ENCODE measurements at places on chromosomes 3 and 15.

DNA sequence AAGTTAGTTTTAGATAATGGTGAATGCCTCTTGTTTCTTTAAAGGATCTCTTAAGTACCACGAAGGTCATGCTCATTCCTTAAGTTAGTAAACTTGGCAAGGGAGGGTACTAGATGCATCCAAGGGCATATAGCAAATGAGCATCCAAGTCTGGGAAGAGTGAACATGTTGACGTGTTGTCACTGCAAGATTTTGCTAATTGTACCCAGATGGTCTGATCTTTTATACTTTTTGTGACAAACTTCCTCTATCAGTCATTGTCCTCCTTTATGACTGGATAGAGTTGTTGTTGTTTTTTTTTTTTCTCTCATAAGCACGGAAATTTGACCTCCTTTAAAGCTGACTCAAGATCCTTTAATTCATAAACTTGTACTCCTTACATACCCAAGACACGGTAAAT, 121.3 kb downstream of the CHST2 start:
- no peak for DNase-seq

DNA sequence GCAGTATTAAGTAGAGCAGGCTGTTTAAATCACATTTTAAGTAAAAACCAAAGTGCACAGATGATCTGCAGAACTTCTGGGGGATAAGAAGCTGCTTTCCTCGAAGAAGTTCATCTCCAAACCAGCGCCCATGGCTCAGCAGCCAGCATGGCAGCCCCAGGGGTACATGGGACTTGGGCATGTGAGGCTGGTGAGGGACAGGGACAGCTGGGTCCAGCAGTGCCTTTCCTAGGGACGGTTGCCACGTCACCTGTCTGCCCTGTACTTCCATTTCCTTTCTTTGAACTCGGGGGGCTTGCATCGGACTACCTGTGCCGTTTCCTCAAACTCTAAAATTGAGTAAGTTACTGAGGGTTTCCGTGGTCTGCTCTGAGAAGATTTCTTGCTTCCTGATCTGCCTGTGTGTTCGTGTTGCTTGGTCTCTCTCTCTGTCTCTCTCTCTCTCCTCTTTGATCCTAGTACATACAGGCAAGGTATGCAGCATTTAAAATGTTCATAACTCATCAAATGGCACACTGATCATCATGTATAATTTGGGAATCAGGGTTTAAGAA, 67.6 kb downstream of the IGF1R start:
- DNase-seq = no peak

GRCh38 chr3:37443363-37444035, 269.1 kb upstream of the LRRFIP2 start:
- no peak for DNase-seq

GRCh38 chr3:71022551-71023335, 560.8 kb downstream of the FOXP1 start:
- DNase-seq = no peak

GRCh38 chr15:48624700-48625099, 20.8 kb downstream of the FBN1 start:
- DNase-seq = no peak

GRCh38 chr3:117629505-117629904, 919.9 kb downstream of the TUSC7 start:
- no peak for DNase-seq

- DNase-seq = peak; percentile 35
Observed at GRCh38 chr3:113035387-113035982, 44.7 kb downstream of the GTPBP8 start.

- DNase-seq = no peak
Observed at GRCh38 chr15:66402761-66403284, 16.1 kb downstream of the MAP2K1 start.

Data from HL-60 (cell line).